ENCODE measurements at places on chromosomes 11 and 22.

- peak; percentile 53 for DNase-seq
Observed at GRCh38 chr22:40415531-40416266, 45.3 kb downstream of the SGSM3 start.

GRCh38 chr11:120958185-120958584 is 65.7 kb upstream of the TBCEL start:
- no peak for DNase-seq

DNA sequence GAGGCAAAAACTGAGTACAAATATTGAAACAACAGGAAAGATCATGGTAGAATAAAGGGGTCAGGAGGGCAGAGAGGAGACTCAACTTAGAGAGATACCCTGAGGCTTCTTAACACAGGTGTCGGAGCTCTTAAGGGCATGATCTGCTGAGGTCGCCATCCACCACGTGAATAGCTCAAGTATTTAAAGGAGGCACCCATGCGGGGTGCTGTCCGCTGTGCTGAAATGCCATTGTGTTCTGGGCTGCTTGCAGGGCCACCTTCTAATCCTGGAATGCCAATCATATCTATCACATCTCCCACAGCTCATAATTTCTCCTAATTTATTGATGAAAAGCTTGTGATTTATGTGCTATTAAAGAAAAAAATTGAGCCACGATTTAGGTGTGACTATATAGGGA is 90.2 kb downstream of the SEZ6L start:
- DNase-seq = peak; percentile 49

- no peak for DNase-seq
Observed at GRCh38 chr22:31179345-31179744, 19.4 kb downstream of the RNF185 start.

GRCh38 chr11:18001191-18001590 is 11.7 kb downstream of the SERGEF start:
- DNase-seq = no peak

- no peak for DNase-seq
Observed at GRCh38 chr11:65868076-65868667, 4.4 kb downstream of the EFEMP2 start.

GRCh38 chr11:107741044-107741823 is 29.4 kb upstream of the SLN start:
- peak; percentile 38 for DNase-seq

DNA sequence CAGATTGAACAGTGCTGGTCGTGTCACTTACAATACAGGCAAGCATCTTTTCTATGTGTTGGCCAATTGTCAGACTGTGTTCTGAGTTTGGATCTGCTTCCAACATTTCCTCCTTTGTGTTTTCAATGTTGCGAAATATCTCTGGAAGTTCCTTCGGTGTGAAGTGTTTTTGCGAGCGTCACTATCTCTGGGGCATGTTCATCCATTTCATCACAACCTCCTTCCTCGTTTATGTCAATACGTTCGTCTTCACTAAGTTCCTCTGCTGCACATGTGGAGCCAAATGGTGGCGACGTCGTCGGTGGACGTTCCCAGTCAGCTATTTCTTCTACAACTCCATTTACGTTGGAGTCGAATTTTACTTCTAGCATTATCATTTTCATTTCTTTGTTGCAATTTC is 100.2 kb upstream of the LMO1 start:
- DNase-seq = no peak

DNA sequence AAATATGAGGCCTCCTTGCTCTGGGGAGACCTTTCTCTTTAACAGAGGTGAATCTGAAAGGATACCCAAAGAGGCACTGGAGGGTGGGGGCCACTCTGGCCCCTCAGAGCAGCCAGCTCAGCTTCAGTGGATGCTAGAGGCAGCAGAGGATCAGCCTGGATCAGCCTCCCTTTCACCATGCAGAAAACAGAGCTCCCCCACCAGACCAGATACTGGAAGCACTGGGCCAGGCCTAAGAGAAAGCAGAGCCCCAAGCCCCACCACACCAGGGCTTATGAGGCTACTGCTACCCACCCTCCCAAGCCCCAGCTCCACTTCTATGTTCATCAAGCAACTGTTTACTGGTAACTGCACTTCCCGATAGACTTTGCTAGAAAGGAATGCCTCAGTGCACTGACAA is 4.0 kb upstream of the SLC43A3 start:
- no peak for DNase-seq

- DNase-seq = no peak
Observed at GRCh38 chr11:8060146-8060719, 20.8 kb upstream of the TUB start.

GRCh38 chr11:44877571-44878497 is 72.8 kb downstream of the TP53I11 start:
- DNase-seq = no peak

- no peak for DNase-seq
Observed at GRCh38 chr11:61885784-61886580, 5.4 kb downstream of the FADS3 start.

DNA sequence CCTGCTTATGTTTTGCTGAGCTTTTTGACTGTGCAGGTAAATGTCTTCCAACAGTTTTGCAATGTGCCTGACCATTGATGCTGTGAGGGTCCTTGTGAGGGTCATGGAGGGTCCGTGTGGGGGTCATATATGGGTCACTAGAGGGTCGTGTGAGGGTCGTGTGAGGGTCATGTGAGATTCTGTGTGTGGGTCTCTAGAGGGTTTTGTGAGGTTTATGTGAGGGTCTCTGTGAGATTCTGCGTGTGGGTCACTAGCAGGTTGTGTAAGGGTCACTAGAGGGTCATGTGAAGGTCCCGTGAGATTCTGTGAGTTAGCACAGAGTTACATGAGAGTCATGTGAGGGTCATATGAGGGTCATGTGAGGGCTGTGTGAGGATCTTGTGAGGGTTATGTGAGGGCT is 263.9 kb upstream of the B3GAT1 start:
- DNase-seq = no peak

GRCh38 chr22:45226503-45227186 is 14.0 kb downstream of the KIAA0930 start:
- no peak for DNase-seq

GRCh38 chr22:32999039-32999815 is 59.0 kb downstream of the SYN3 start:
- no peak for DNase-seq

GRCh38 chr11:72069200-72069599 is 11.1 kb downstream of the NUMA1 start:
- no peak for DNase-seq

DNA sequence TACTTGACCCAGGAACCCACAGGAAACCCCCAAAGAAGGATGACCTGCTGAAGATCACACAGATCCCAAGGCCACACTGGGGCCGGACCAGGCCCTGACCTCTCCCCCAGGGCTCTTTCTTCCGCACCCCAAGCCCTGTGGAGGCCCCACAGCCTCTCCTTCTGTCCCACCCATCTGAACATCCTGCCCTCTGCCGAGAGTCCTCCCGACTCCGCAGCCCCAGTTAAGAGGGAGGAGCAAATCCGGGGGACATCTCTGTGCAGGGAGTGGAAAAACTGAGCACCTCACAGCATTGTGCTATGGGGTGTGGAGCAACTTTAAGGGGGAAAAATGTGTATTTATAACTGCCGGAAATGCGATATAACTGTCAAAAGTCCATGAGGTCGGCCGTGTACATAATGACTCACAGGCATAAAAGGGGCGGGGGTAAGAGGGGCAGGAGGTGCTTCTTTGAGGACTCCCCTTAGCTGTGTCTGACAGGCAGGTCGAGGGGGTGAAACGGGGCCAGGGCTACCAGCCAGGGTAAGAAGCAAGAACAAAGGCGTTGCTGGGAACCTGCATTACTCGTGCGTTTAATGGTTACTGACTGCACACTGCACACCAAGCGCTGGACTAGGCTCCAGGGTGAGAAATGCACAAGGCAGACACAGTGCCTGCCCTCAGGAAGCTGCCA is 57.2 kb downstream of the WNT11 start:
- no peak for DNase-seq

DNA sequence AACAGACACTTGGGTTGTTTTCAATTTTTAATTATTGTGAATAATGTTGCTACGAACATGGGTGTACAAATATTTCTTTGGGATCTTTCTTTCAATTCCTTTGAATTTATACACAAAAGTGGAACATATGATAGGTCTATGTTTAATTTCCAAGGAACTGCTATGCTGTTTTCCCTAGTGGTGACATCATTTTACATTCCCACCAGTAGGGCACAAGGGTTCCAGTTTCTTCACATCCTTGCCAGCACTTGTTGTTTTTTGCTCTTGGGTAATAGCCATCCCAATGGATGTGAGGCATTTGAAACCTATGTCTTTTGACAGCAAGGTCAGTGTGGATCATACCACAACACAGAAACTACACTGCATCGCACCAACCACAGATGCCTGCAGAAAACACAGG is 41.8 kb upstream of the SCN3B start:
- no peak for DNase-seq

GRCh38 chr11:123264431-123264780 is 69.4 kb upstream of the CLMP start:
- no peak for DNase-seq

- DNase-seq = no peak
Observed at GRCh38 chr11:7666292-7666866, 6.9 kb downstream of the CYB5R2 start.

DNA sequence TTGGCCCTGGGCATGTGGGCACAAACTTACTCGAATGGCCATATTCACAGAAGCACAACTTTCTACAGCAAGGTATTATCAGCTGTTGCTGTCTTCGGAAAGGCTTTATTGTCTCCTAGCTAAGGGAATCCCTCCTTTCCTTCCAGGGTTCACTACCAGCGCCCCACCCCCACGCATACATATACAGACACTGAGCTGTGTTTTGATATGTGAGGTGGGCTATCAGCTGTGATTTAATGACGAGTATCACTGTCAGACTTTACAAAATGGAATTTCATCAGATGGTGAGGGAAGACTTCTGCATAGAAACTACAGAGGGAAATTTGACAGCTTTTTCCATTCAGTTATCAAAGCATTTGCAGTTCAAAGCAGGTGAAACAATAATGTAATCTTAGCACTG is 730.2 kb downstream of the NTM start:
- no peak for DNase-seq

DNA sequence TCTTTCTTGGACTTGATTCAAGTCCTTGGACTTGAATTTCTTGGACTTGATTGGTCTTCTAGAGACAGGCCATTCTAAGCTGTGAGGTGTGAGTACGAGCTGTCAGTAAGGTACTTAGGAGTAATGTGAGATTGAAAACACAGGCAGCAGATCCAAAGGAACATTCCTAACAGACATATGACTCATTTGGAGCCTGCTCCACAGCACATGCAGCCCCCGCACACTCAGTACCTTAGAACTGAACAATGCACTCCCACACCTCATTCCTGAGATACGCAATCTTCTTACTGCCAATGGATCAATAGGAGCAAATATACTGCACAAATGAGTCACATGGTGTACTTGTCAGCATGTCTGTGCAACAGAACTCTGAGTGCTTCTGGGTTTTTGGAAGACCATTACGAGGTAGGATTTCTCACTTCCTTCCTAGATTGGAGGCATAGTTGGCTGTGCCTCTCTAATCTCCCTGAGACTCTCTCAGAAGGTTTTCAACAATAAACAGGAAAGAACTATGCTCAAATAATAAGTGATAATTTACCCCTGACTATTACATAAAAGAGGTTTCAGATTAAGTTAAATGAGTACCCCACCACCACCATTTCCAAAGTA is 243.1 kb downstream of the KCNA4 start:
- DNase-seq = no peak

DNA sequence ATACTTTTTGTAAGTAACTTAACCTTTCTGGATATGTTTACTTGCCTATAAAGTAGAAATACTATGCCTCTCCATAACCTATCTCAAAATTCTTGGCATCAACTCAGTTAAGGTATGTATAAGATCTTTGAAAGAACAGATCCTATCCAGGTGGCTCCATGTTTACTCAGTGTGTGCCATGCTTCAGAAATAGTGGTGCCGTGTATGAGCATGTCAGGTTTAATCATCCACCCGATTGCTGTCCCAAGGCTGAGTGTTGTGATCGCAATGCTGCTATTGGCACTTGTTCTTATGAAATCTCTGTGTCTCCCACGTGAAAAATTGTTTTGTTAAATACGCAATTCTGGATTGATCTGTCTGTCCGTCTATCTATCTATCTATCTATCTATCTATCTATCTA is 85.9 kb upstream of the SNX19 start:
- no peak for DNase-seq

DNA sequence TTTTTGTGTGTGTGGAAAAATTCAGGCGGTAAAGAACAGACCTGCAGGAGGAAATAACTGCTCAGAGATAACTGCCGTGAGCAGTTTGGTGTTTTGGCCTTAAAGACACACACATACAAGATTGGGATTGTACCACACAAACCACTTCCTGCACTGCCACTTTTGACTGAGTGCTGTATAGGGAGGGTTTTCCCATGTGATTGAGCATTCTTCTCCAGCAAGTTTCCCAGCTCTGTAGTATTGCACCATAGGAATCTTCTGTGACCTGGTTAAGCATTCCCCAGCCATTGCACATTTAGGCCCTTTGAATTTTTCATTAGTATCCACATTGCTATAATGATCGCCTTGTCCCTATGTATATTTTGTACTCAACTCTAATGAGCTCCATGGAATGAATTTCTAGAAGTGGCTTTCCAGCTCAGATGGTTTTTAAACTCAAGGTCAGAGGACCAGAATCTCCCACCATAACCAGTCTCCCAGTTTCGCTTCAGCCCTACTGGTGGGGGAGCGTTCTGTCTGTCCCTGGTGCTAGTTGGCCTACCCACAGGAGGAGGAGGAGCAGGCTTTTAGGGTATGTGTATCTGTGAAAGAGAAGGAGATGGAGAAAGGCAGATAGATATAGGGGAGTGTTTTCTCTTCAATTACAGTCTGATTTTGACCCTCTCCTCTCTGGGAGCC is 9.3 kb downstream of the CD82 start:
- peak; percentile 79 for DNase-seq

DNA sequence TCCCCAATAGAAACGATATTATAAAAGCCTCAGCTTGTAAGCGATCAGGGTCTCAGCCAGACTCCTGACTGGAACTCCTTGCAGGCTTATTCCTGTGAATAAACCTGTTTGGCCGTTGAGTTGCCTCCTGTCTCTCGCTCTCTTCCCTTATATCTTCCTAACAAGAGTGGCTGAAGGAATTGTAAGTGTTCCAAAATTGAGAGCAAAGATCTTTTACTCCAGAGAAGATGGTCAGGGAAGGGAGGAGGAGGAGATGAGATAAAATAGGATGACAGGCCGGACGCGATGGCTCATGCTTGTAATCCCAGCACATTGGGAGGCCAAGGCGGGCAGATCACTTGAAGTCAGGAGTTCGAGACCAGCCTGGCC is 1.2 kb upstream of the SLC37A4 start:
- no peak for DNase-seq

DNA sequence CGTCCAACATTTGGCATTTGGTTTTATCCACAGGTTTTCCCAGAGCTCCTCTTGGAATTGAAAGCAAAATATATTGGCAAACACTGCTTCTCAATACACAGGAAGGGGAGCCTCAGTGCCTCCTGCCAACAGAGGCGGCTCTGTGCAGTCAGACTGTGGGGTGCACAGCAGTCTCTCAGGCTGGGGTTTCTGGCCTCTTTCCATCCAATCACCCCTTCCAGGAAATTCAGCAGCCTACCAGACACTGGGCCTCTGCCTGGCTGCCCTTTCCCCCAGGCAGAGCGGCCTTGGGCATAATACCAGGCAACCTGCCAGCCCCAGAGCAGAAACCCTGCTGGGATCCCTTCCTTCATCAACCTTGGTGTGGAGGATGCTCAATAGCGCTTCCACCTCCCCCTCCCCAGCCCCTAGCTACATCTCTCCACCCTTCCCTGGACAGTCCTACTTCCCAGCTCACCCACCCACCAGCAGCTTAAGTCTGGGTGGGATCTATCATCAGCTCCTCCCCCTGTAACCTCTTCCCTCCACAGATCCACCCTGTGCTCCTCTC is 17.8 kb upstream of the RAPSN start:
- DNase-seq = no peak
